NCI-H524 (cell line): ENCODE measurements at places on chromosomes 5 and 9.

- no peak for DNase-seq
Measured at GRCh38 chr5:72232838-72233237, 87.2 kb downstream of the MRPS27 start.

- peak; percentile 74 for DNase-seq
Measured at GRCh38 chr9:70110194-70111041, 66.8 kb downstream of the MAMDC2 start.

GRCh38 chr5:33153372-33153771 is 287.4 kb upstream of the TARS1 start:
- no peak for DNase-seq

- DNase-seq: no peak
Measured at GRCh38 chr9:131206495-131206894, 69.8 kb downstream of the FAM78A start.

DNA sequence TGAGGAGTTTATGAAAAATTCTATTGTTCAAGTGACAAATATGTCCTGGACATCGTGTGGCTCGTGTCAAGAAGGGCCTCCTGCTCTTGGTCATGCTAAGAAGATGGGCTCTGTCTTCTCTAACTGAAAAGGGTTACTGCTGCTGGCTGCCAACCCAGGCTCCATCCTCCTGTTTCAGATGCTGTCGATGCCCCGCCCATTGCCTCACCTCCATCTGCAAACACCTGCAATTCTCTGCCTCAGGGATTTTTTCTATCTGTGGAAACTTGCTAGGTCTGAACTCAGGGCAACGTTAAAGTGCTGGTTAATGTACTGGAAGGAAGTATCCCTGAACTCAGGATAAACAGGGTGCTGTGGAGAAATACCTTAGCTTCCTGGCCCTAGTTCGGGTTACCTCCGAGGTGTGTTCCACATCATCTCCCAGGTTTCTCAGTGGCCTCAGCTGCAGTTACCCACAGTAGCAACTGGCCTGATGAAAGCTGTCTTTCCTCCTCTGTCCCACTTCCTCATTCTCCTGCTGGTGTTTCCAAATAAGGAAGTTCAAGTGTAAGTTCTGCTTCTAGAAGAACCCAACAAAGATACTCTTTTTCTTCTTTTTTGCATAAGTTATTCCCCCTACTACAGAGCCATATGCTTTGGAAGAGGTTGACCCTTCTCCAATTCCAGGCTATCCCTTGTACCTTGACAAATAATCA is 151.7 kb upstream of the SMIM23 start:
- DNase-seq: no peak

DNA sequence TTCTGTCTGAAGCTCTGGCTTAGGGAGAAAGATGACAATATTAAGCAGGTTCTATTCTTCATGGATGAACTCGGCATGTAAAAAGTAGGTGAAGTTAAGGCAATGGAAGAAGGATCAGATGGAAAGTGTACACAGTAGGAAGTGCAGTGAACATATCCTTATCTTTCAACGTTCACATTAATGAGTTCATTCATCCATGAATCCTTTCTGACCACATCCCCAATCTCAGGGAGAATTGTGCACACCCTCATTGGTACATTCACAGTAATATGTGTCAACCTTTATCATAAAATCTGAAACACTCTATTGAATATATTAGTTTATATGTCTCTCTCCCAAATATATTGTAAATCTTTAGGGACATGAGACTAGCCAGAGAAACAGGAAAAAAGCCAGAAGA is 5.5 kb downstream of the GIN1 start:
- no peak for DNase-seq

DNA sequence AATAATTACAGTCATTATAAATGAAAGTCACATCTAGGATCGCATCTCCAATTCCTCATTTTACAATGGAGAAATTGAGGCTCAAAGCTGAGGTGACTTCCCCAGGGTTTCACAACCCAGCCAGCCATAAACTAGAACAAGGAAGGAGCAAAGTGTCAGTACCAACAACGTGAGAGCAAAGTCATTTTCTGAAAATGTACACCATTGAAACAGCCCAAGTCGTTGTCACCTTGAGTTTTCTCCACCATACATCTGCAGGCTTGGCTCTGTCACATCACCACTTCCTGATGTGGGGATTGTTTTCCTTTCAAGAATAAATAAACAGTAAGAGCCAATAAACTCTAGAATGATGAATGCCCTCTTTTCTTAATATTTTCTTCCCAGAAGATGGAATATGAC is 184.5 kb upstream of the PTGER4 start:
- no peak for DNase-seq

DNA sequence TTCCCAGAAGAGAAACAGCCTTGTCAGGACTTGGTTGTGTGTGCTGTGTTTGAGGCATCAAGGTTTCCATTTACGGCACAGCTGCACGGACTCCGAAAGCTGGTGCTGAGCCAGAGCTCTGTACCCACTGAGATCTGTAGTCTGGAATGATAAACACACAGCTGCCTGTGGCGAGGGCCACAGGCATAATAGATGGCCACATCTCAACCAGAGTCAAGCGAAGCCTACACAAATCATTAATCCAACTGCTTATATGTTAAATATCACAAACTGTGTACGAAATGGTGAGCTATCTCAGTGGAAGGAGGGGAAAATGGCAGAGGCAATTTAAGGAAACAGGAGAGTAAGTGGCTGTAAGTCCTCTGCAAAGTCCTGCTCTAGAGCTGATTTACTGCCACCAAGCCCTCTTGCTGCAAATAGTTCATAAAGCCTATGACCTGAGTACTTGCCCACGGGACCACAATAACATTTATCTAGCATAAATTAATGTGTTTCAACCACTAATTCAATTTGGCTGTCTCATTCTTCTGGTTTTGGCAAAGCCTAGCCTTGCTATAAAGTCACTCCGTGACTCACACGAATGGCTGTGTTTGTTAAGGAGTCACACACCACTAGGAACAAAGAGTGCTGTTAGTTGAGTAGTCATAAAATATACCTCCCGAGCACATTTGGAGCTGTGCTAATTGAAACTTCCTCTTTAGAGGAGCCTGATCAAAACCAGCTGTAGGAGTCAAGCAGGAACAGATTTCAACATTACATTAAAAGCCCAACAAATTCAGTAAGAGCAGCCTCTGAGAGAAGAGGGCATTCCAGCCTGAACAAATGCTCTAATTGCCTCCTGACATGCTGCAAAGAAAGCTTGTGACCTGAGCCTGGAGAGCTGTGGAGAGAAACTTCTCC is 738.6 kb upstream of the ZNF608 start:
- DNase-seq: peak; percentile 39

- DNase-seq: peak; percentile 19
Measured at GRCh38 chr9:2017331-2018161, 2.4 kb downstream of the SMARCA2 start.

- DNase-seq: peak; percentile 64
Measured at GRCh38 chr5:43042176-43042625, 2.1 kb upstream of the ANXA2R start.

GRCh38 chr9:70747261-70747718 is 332.8 kb upstream of the KLF9 start:
- DNase-seq: no peak
